Stimulated activated CD8-positive, alpha-beta memory T cell treated with anti-CD3 and anti-CD28 coated beads, Interleukin-15, amount 100 ng/mL, for 4 hours (primary cell): ENCODE measurements at places on chromosomes 1 and 21.

- no peak for DNase-seq
Measured at GRCh38 chr1:21668232-21668950, 766 bp downstream of the RAP1GAP start.

- DNase-seq, result no peak
Measured at GRCh38 chr1:50110656-50111055, 1.9 kb downstream of the ELAVL4 start.

DNA sequence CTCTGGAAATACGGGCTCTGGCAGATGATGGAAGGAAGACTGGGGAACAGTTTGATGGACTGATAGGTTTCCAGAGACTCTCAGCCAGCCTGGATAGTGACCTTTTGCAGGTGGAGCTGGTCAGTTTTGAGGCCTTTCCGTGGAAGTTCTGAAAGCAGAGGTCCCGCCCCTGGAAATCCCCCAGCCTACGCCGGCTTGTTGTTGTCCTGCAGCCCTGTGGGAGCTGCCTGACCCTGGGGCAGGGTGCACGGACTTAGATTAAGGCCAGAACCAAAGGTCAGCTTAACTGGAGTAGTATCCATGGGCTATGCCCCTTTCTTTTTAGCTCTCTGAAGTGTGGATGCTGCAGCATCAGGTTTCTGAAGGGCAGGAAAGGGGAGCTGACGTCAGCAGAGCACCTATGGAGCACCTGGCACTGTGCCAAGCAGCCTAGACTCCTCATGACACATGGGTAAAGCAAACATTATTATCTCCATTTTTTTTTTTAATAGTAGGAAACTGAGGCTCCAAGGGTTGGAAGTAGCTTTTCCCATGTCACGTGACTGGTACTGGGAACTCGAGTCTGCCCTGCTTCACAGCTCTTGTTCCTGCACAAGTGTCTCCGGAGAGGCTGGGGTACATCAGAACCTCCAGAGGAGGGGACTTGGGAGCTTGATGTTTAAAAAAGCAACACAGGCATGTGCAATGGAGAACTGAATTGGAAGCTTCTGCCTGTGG is 38.5 kb downstream of the IER5 start:
- no peak for DNase-seq

- no peak for DNase-seq
Measured at GRCh38 chr1:63804829-63805484, 31.1 kb downstream of the ROR1 start.

DNA sequence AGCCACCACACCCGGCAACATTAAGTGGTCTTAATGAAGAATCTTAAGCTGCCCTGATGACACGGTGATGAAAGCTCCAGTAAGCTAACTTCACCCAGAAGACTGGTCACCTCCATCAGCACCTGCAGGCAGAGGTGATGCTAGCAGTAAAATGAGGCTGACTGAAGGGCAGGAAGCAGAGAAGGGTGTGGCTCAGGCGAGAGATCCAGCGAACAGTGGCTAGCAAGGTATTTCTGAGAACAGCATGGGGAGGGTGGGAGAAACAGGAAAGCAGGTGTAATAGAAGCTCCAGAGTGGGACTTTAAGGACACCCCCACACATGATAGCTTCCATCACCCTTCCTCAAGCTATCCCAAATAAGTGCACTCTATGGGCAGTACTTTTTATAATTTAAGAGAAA is 15.9 kb upstream of the DISP1 start:
- DNase-seq, result no peak

GRCh38 chr1:9630331-9631111 is 21.0 kb upstream of the PIK3CD start:
- no peak for DNase-seq

- DNase-seq, result no peak
Measured at GRCh38 chr21:43353282-43354025, 73.5 kb downstream of the SIK1 start.

DNA sequence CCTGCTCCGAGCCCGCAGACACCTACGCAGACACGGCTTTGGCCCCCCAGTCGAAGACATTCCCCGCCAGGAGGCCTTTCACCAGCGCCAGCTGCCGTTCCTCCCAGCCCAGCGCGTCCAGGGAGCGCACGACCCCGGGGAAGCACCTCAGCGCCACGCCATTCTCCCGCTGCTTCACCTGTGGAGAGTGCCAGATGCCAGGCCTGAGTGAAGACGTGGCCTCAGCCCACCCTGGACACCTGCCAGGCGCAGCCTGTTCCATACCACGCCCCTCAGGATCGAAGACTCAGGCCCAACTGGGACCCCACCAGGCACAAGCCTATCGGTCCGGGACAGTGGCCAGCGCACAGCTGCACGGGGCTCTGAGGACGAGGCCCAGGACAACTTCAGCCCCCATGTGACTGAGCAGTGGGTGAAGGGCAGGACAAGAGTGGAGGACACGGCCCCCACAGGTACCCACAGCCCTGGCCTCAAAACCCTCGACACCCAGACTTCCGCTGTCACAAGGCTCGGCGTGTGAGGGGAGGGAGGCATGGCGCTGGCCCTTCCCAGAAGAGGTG is 13.5 kb downstream of the PANK4 start:
- no peak for DNase-seq
